Activated CD8-positive, alpha-beta memory T cell treated with anti-CD3 and anti-CD28 coated beads, Interleukin-2, amount 10 ng/mL, durations not matched to agents 7 days and 5 days (primary cell): ENCODE measurements at places on chromosomes 12 and 14.

- no peak overlapping the region for H3K4me3 ChIP-seq
- H3K36me3 ChIP-seq = no peaks in the 10 kb centered on the region
- no peak overlapping the region for H3K27ac ChIP-seq
- DNase-seq = peak; percentile 33
These were observed 133.7 kb downstream of the ADGRD1 start for GRCh38 chr12:131087302-131087818.

GRCh38 chr14:34223373-34224148, 238.5 kb downstream of the SPTSSA start:
- peaks cover 10% of the 10 kb centered on the region for H3K4me1 ChIP-seq
- H3K27me3 ChIP-seq = peaks cover 30% of the 10 kb centered on the region
- DNase-seq = no peak
- no peak overlapping the region for H3K27ac ChIP-seq
- no peak overlapping the region for H3K4me3 ChIP-seq

DNA sequence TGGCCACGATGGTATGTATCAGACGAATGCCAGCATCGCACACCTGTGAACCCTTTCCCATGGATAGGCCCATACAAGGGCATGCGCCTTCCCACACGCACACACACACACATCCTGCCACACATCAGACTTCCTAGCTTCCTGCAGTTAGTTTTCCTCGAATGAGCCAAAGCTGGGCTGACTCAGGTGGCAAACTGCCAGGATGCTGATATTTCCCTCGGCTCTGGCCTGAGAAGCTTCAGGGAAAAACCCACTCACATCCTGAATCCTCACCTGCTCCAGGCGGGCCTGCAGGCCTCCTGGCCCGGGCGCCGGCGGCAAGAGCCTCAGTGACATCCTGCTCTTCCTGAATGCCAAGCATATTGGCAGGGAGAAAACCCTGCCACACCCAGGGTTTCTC, 22.4 kb downstream of the CALM1 start:
- no peak for DNase-seq
- no peaks in the 10 kb centered on the region for H3K36me3 ChIP-seq
- H3K4me3 ChIP-seq = no peak overlapping the region
- no peaks in the 10 kb centered on the region for H3K4me1 ChIP-seq
- H3K27me3 ChIP-seq = no peaks in the 10 kb centered on the region

DNA sequence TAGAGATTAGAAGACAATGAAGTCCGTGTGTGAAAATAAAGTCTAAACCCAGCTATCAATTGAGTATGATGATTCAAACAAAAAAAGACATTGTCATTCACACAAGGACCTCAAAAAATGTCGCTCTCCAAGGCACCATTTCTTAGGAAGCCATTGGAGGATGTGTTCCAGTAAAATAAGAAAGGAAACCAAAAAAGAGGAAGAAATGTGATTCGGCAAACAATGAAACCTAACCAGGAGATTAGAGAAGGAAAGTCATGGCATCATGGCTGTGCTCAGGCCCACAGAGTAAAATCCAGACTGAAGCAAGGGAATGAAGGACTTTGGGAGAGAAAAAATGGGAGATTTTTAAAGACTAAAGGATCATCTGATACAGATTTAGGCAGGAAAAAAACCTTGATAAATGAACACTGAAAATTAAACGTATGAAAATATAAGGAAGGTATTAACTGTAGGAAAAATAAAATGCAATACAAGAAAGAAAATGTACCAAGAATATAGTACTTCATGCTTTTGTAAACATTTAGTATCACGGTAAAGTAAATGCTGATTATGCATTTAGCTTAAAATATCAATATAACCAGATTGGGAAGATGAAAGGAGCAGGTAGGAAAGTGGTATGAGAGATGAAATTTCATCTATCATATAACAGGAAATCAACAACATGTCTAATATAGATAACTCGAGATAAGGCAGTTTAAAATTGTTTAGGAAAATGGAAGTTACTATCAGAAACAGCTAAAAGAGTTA, 38.2 kb upstream of the MTHFD1 start:
- no peak overlapping the region for H3K4me3 ChIP-seq
- H3K4me1 ChIP-seq = no peaks in the 10 kb centered on the region
- H3K27ac ChIP-seq = no peak overlapping the region
- no peak for DNase-seq
- no peaks in the 10 kb centered on the region for H3K27me3 ChIP-seq

GRCh38 chr14:99257122-99257672, 14.8 kb downstream of the BCL11B start:
- H3K4me1 ChIP-seq = peaks cover 87% of the 10 kb centered on the region
- peak overlapping the region; percentile 98 for H3K27ac ChIP-seq
- H3K4me3 ChIP-seq = peak overlapping the region; percentile 96
- DNase-seq = peak; percentile 40

DNA sequence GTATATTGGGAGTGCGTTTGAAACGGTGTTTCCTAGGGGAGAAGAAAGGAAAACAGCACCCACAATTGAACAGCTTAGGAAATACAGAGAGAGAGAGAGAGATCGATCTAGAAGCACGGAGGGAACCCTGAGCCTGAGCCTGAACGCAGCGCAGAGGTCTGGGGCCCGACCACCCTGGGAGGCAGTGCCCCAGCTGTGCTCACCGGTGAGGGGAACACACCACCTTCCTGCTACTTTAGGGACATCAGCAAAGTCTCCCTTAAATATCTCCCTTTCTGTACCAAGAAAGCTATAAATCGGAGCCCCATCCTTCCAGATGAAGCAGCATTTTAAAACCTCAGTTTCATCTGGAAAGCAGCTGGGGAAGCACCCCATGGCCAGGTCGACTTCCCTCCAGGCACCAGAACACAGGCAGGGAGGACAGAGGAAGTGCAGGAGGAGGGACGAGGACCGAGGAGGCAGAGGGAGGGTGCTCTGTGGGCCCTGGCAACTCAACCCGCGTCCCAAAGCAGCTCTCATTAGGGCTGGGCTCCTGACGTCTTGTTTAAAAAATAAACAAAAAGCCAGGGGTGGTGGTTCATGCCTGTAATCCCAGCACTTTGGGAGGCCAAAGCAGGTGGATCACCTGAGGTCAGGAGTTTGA, 12.2 kb downstream of the RIMBP2 start:
- H3K36me3 ChIP-seq = no peaks in the 10 kb centered on the region
- DNase-seq = no peak
- H3K27me3 ChIP-seq = no peaks in the 10 kb centered on the region
- H3K4me3 ChIP-seq = no peak overlapping the region
- H3K4me1 ChIP-seq = no peaks in the 10 kb centered on the region
- no peak overlapping the region for H3K27ac ChIP-seq

GRCh38 chr14:64997108-64997794, 10.6 kb downstream of the FNTB start:
- H3K36me3 ChIP-seq = peaks cover 8% of the 10 kb centered on the region
- peak; percentile 59 for DNase-seq
- peak overlapping the region; percentile 85 for H3K27ac ChIP-seq
- peak overlapping the region; percentile 72 for H3K4me3 ChIP-seq
- H3K4me1 ChIP-seq = peaks cover 54% of the 10 kb centered on the region
- H3K27me3 ChIP-seq = no peaks in the 10 kb centered on the region

- no peak for DNase-seq
- H3K27ac ChIP-seq = no peak overlapping the region
- H3K27me3 ChIP-seq = no peaks in the 10 kb centered on the region
- no peak overlapping the region for H3K4me3 ChIP-seq
- peaks cover 28% of the 10 kb centered on the region for H3K36me3 ChIP-seq
These were observed 2.9 kb downstream of the RBM23 start for GRCh38 chr14:22915886-22916521.

DNA sequence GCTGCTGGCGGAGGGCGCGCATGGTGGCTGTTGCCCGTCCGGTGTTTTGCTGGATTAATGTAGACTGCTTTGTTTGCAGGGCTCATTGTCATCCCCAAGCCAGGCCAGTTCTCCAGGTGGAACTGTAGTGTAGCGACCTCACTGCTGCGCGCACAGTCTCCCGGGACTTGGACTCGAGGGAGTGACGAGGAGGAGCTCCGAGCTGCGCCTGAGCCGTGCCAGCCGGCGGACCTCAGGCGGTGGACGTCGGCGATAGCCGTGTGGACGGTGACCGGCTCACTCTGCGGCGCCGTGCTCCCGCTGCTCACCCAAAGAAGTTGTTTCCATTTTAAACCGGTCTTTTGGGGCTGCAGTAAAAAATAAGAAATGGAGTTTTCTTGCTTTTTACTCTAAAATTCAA, 82.2 kb downstream of the MOK start:
- no peak overlapping the region for H3K4me3 ChIP-seq
- H3K27ac ChIP-seq = no peak overlapping the region
- H3K27me3 ChIP-seq = no peaks in the 10 kb centered on the region
- peaks cover 11% of the 10 kb centered on the region for H3K4me1 ChIP-seq
- H3K36me3 ChIP-seq = peaks cover 3% of the 10 kb centered on the region

- H3K27me3 ChIP-seq = no peaks in the 10 kb centered on the region
- H3K4me3 ChIP-seq = no peak overlapping the region
- H3K36me3 ChIP-seq = no peaks in the 10 kb centered on the region
- DNase-seq = no peak
These were observed 41.7 kb downstream of the PPP1R13B start for GRCh38 chr14:103805708-103806107.

DNA sequence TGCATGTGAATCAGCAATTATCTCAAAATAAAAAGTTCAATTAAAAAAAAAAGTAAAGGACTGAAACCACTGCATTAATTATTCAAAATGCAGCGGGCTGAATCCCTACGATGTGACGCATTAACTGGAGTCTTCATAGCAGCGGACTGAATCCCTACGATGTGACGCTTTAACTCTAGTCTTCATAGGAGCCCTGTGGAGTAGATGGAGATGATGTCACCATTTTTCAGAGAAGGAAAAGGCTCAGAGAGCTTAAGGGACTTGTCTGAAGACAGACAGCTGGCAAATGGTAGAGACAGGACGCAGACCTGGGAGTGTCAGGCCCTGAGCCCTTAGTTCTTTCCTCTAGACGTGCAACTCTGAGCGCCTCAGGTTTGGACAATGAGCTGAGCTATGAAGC, 168.0 kb upstream of the MYL2 start:
- no peaks in the 10 kb centered on the region for H3K36me3 ChIP-seq
- no peak overlapping the region for H3K27ac ChIP-seq
- peaks cover 23% of the 10 kb centered on the region for H3K27me3 ChIP-seq
- DNase-seq = no peak
- H3K4me3 ChIP-seq = no peak overlapping the region
- peaks cover 3% of the 10 kb centered on the region for H3K4me1 ChIP-seq

DNA sequence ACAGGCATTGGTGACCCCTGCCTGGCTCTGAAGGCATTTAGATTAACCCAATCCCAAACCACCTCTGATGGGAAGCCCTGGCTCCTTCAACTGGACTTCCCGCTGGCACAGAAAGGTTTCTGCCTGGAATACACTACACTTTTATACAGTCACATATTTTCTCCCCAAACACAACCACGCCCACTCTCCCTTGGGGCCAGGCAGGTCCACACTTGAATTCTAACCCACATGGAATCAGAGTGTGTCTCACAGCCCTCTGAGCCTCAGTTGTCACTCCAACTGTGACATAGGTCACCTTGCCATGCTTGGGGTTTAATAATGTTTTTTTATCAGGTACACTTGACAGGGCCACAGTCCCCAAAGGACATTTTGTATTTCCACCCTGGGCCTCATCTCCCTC, 368.6 kb downstream of the BCL11B start:
- no peak overlapping the region for H3K4me3 ChIP-seq
- H3K27me3 ChIP-seq = no peaks in the 10 kb centered on the region
- H3K4me1 ChIP-seq = no peaks in the 10 kb centered on the region
- no peak overlapping the region for H3K27ac ChIP-seq
- DNase-seq = no peak

DNA sequence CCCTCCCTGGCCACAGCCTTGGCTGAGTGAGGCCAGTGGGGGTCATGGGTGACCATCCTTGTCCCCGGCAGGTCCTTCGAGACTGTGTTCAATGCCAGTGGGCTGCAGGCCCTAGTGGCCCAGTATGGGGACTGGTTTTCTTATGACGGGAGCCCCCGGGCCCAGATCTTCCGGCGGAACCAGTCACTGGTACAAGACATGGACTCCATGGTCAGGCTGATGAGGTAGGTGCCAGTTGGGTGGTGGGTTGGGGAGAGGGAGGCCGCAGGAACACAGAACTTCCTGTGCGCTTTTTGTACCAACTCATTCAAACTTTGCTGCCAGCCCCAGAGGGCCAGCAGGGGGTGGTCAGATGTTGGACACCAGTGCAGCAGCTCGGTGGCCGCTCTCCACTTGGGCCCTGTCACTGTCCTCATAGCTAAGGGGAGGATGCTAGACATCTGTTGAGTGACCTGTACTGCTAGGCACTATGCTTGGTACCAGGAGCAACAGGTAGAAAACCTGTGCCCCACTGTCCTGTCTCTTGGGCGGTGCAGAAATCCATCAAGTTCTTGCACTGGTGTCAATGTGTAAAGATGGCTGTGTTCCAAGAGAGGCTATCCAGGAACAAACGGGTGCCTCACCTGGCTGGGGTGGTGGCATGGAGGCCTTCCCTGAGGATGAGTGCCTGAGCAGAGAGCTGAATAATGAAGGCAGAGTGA, 16.7 kb downstream of the SDS start:
- no peak for DNase-seq
- no peaks in the 10 kb centered on the region for H3K4me1 ChIP-seq
- H3K27me3 ChIP-seq = no peaks in the 10 kb centered on the region
- no peaks in the 10 kb centered on the region for H3K36me3 ChIP-seq
- H3K27ac ChIP-seq = no peak overlapping the region
- no peak overlapping the region for H3K4me3 ChIP-seq

DNA sequence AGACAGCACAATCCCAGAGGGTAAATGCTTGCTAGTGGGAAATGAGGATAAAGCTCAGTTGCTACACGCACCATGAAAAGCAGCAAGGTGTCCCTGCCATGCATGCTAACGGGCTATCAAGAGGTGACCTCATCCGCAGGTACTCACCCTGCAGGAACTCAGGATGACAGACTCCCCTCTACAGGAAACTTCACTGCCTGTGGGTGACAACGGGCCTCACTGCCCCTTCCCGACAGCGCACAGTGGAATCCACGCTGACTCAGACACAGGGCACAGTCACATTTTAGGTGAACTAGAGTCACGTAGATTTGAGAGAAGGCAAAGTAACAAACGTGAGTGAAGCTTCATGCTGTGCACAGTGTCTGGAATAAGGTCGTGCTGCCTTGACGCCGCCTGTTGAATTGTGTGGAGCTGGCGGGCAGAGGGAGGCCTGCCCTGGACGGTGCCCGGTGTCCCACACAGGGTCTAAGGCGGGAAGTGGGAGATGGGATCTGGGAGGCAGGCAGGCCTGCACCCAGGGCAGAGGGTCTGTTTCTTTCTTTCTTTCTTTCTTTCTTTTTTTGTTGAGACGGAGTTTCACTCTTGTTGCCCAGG, 331.8 kb downstream of the TMEM132D start:
- H3K4me3 ChIP-seq = no peak overlapping the region
- H3K27ac ChIP-seq = no peak overlapping the region
- no peaks in the 10 kb centered on the region for H3K27me3 ChIP-seq
- H3K4me1 ChIP-seq = no peaks in the 10 kb centered on the region

DNA sequence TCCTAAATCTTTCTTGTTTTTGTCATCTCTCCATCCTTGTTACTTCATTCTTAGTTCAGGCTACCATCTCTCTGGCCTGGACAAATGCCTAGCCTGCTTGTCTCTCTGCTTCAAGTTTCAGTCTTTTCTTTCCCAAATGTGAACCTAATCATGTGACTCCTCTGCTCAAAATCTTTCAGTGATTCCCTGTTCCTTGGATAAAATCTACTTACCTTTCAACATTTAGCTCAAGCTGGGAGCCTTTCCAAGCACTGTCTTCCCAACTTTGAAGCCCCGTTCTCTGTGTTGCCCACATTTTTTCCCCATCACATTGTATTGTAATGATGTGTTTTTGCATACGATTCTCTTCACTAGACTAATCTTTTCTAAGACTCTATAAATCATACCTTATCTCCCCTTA, 24.7 kb downstream of the SLC7A8 start:
- no peaks in the 10 kb centered on the region for H3K36me3 ChIP-seq
- H3K4me3 ChIP-seq = no peak overlapping the region
- H3K27ac ChIP-seq = no peak overlapping the region
- H3K4me1 ChIP-seq = peaks cover 5% of the 10 kb centered on the region
- H3K27me3 ChIP-seq = peaks cover 24% of the 10 kb centered on the region
